ENCODE measurements at places on chromosomes 6 and 20.

DNA sequence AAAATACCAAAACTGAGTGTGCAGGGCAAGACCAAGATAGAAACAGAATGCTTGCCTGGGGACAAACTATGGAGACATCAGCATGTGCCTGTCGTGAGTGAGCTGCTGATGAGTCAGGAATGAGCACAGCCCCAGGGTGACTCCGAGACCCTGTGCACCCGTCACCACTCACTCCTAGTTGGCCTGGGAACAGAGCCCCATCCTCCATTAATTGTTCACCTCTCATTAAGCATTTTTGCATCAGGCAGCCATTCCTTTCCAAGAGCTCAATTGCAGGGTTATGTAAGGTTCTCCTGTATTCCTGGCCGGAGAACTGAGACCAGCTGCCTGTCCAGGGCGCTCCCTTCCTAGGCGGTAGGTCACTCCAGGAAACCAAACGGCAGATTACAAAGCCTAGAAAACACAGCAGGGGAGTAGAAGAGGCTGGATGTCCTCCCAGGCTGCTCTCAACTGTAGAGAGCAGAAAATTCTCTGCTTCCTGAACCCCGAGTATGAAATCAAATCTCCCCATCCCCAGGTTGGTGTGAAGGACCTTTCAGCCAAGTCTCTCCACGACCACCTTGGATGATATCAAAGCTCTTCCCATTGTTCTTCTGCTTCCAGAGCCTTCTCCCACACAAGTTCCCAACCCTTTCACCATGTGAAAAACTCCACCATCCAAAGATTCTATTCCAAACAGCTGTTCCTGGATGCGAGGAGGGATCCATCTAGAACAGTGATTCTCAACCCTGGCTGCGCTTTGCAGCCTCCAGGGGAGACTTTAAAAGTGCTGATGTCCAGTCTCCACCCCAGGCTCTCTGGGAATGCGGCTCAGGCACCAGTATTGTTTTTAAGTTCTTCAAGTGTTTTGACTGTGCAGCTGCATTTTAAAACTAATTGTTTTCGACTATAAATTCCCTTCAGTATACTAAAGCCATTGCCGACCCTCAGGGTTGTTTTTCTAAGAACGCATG, 532.6 kb upstream of the JARID2 start:
- no peak for DNase-seq

DNA sequence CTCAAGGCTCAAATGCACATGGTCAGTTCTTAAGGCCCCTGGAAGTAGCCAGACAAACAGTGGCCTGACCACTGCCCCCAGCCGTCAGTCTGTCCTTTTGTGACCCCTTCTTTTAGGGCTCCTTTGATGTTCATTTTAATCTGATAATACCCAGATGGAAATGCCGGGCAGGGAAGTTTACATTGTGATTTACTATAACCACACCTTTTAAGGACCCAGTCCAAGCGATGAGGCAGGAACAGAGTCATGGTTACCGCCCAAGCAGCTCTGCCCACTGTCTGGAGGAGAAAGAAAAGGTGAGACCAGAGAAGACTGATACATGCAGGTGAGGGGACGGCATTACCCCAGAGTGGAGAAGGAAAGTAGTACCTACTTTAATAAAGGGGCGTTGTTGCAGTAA, 110.6 kb downstream of the PLEKHG1 start:
- no peak for DNase-seq

DNA sequence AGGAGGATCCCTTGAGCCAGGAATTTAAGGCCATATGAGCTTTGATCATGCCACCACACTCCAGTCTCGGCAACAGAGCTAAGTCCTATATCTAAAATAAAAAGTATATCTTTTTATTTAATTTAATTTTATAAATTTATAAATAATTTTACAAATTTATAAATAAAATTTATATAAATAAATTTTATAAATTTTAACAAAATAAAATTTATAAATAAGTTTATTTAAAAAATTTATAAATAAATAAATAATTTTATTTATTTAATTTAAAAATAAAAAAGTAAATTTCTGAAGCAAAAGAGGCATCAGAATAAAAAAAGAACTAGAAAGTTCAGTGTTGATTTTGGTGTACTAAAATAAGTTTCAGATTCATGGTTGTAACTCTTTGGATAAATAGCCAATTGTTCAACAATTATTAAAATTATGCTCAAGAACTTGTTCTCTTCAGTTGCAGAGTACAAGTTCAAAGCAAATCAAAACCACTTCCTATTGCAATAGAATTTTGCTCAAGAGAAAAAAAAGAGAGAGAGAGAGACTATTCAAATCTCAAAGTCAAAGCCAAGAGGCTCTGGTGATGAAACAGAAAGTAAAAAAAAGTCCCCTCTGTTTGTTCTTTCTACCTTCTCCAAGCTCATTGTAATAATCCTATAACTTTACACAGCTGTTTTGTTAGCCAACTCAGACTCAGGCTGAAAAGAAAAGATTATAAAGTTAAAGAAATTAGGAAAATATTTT, 547.5 kb upstream of the ADGRB3 start:
- DNase-seq: no peak

DNA sequence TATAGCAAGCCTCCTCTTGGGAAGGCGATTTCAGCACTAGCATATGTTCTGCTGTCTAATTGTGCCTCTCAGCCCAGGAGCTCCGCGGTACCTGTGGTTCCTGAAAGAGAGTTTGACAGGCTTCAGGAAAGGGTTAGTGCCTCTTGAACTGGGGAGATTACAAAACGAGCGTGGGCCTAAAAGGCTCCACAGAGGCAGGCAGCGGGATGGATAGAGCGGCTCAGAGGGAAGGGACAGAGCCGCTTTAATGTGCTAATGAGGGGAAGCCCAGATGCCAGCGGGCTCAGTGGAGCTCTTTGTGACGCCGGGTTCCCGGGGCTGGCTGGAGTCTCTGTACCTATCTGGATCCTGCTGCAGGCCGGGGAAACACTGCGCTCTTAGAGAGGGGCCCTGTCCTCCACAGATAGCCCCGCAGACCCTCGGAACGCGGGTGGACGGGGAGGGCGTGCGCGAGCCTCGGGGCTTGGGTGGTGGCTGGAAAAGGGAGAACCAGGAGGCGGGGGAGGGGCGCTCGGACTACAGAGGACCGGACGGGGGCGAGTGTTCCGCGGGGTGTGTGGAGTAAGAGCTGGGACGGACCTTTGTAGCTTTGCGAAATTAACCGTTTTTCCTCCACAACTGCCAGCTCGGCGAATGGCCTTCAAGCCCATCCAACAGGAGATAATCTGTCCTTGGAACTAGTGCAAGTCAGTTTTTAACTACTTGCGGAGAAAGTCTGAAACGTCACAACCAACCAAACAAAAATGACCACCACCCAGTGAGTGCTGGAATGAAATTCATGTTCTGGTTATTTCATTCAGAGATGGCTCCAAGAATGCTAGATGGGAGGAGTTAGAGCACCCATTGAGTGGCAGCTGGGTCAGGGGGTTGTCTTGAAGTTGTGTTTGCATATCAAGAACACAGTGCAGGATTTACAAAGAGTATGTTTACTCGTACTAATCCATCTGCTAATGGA, 13.0 kb downstream of the SLC35F1 start:
- no peak for DNase-seq

DNA sequence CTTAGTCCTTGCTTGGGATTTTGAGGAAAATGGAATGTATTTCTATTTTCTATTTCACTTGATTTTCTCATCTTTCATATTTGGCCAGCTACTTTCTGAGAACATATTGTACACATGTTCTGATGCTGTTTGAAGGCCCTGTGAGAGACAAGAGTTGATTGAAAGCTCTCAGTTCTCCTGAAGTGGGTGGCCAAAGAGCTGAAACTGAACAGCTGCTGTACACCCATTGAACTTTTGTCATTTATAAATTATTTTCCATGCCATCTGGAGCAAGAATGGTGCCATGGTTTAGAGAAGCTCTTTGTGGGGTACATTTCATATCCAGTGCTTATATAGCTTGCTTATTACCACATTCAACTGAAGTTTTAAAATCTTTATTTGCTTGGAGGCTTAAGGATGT, 298.3 kb downstream of the PRL start:
- DNase-seq: no peak

GRCh38 chr6:133314947-133315346, 73.8 kb downstream of the EYA4 start:
- no peak for DNase-seq

DNA sequence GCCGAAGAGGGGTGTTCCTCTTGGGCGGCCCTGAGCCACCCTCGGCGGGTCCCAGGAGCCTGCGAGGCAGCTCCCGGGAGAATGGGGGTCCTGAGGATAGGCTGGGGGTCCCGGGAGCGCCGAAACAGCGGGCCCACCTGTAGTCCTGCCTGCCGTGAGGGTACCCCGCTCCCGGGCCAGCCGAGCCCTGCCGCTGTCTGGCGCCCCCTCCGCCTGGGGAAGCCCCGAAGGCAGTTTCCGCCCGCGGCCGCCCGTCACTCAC, 280 bp downstream of the SPATA2 start:
- no peak for DNase-seq

- no peak for DNase-seq
Observed at GRCh38 chr20:4041748-4042411, 26.5 kb upstream of the RNF24 start.

DNA sequence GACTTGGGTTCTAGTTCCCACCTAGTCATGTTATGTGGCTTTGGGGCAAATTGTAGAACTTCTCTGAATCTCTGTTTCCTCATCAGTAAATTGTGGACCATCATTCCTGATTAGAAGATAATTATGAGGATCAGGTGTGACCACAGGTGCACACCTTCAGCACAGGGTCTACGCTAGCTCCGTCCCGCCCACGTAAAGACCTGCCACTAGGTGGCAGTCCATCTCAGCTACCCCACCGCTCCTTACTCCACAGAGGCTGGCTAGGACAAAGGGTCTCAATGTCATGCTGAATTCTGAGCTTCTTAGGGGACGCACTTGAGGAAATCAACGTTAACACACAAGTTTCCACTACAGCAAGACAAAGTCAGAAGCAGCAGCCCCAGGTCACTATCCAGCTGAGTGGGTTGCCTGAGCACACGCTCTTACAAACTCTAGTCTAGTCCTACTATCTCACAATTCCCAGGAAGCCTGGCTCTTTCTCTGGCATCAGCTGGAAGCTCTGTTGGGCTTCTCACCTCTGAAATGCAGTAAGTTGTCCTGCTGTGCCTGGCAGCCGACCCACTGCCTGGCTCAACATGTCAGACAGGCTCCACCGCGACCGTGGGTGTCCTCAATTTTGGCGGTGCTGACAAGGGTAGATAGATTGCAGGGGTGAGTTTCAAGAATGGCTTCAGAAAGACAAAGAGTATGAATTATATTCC, 2.0 kb upstream of the PLCG1 start:
- peak; percentile 52 for DNase-seq

DNA sequence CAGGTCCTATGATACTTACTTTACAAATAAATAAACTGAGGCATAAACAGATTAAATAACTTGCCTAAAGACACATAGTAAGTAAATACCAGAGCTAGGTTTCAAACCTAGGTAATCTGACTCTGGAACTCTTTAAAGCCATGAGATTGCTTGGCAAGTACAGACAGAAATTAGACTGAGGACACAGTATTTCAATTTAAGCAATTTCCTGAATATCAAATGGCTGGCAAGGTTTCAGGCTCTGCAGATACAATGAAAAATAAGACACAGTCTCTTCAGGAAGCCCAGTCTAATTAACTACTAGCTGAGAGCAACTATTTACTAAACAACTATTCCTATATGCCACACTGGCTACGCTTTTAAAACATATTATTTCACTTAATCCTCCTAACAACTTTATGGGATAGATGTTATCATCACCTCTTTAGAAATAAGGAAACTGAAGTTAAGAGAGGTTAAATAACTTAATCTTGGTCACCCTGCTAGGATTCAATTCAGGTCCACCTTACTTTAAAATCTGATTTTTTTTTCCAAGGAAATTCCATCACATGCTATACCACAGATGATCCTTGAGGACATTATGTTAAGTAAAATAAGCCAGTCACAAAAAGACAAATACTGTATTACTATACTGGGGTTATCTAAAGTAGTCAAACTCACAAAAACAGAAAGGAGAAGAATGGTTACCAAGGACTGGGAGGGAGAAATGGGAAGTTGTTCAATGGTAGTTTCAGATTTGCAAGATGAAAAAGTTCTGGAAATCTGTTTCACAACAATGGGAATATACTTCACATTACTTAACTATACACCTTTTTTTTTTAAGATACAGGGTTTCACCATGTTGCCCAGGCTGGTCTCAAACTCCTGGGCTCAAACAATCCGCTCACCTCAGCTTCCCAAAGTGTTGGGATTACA, 4.1 kb downstream of the TRPC4AP start:
- no peak for DNase-seq

- no peak for DNase-seq
Observed at GRCh38 chr6:26383624-26384417, 913 bp downstream of the BTN2A2 start.

DNA sequence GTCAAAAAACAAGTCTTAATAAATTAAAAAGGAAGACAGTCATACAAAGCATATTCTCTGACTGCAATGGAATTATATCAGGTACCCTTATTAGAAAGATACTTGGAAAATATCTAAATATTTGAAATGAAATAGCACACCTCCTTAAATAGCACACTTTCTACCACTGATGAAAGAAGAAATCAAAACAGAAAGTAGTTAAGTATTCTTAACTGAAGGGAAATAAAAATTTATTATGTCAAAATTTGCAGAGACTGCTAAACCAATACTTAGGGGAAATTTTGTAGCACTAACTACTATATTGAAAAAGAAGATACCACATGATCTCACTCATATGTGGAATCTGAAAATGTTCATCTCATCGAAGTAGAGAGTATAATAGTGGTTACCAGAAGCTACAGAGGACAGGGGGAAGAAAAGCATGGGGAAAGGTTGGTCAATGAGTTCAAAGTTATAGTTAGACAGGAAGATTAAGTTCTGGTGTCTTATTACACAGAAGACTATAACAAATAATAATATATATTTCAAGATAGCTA, 112.2 kb downstream of the ASCC3 start:
- no peak for DNase-seq

DNA sequence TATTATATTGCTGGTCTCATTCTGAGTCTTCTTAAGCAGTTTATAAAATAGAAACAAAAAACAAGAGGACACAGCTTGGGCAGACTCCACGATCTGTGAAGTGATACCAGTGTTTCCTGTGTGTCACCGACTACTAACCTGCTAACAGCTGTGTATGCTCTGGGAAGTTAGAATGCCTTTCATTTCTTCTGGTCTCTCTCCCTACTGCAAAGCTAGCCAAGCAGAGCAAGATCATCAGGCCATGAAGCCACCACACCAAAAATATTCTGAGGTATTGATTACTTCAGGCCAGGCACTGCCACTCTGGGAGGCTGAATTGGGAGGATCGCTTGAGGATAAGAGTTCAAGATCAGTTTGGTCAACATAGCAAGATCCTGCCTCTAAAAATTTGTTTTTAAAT, 46.9 kb upstream of the SMIM29 start:
- DNase-seq: no peak

- no peak for DNase-seq
Observed at GRCh38 chr20:48785256-48785655, 42.5 kb downstream of the PREX1 start.
